Dermis blood vessel endothelial cell (primary cell): ENCODE measurements at places on chromosomes 6 and 20. TPM values are rescaled to one million over a fixed set of nuclear protein-coding genes. Genes with fewer than 3 reads are reported as not detected.

ULBP3 gene
- 6.0 and 14.9 TPM in 2 replicates for total RNA-seq

DNA sequence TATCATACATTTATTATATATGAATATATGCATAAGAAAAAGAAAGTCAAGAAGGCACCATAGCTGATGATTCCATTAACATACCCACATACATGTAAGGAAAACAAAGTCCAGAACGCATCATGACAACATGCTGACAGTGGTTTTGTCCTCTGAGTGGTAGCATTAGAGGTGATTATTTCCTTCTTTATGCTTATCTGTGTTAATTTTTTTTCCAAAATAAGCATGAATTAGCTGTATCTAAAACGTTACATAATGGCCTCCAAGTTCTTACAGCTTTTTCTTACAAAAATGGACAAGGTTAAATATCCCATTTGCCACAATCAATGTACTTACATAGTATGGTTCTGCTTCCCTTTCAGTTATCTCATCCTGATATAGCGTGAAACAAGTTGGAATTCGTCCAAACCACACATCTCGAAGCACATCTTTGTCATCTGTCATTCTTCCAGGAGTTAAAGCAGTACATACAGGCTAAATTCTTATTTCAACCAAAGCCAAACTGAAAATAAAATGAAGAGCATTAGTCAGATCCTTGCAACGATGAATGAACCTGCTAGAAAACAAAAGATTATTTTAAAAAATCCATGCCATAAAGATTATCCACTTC is 9.7 kb downstream of the ATG5 start:
- DNase-seq: peak; percentile 50

SIRPB2 gene
- total RNA-seq: 0.51 and 1.3 TPM in 2 replicates

DLL1 gene
- total RNA-seq: 7.5 and 7.6 TPM in 2 replicates
